ENCODE measurements at places on chromosomes 16 and 17.

DNA sequence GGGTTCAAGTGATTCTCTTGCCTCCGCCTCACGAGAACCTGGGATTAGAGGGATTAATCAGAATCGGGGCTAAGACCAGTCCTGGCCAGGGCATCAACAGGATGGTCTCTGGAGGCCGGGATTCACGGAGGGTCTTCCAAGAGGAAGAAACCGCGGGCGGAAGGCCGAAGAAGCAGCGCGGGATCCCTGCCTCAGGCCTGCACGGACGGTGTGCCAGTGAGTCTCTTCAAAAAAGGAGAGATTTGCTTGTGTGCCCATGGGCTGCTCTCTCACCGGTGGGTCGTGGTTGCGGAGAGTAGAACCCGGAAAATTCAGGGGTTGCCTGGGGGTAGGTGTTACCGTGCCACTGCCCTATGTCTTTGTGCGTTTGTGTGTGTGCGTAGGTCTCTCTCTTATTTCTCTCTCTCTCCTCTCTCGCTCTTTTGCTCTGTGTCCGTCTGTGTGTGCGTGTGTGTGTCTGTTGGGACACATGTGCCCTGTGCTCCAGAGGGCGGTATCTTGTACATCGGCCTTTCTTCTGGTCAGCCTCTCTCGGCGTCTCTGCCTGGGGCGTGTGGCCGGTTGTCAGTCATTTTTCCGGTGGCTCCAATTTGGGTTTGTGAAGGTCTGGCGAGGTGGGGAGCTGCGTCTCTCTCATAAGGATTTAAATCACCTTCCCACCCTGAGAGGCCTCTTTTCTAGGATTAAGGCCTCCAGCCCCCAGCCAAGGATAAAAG is 613.2 kb downstream of the KCNJ18 start:
- no peak for DNase-seq

GRCh38 chr17:1643999-1644492 is 1.5 kb downstream of the SCARF1 start:
- DNase-seq = no peak

GRCh38 chr16:88920618-88921590 is 54.4 kb upstream of the PABPN1L start:
- no peak for DNase-seq

DNA sequence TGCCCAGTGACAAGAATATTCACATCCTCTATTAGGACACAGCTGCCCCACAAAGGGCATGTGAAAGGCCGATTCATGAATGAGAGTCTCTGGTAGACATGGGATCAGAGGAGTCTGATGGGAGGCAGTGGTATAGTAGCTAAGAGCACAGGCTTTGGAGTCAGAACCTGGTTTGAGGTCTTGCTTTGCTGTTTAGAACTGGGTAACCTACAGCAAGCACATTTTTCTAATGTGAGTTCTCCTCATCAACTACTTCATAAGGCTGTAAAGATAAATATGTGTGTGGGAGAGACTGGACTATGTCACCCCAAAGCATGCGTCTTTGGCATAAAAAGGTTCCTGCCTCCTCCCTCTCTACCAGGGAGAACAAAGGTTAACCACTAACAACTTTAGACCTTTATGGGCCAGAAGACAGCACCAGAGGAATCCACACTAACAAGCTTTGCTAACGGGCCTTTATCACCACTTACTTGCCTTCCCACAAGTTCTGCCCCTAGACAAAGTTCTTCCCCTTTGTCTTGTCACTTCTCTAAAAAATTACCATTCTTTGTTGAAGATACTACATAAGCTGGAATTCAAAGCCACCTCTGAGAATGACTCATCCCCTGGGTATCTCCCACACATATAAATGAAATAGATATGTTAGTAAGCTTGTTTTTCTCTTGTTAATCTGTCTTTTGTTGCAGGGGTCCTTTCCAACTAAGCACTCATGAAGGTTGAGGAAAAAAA is 21.1 kb downstream of the CDR2 start:
- no peak for DNase-seq

- DNase-seq = no peak
Measured at GRCh38 chr17:74552037-74552436, 6.1 kb upstream of the CD300C start.

DNA sequence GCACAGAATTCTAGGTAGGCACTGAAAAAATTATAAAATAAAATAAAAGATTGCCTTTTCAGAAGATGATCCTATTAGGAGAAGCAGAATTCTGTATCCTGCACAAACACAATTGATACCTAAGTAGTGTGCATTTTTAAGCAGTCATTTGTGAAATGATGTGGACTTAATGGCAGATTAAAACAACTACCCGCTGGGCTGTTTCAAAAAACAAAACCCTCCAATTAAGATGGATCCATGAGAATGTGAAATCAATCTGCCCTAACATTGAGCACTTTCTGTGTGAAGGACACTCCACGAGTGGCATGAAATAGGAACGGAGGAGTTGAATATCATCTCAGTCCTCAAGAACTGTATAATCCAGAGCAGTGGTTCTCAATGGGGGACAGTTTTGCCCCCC is 1012.8 kb upstream of the EEF2KMT start:
- DNase-seq = no peak

DNA sequence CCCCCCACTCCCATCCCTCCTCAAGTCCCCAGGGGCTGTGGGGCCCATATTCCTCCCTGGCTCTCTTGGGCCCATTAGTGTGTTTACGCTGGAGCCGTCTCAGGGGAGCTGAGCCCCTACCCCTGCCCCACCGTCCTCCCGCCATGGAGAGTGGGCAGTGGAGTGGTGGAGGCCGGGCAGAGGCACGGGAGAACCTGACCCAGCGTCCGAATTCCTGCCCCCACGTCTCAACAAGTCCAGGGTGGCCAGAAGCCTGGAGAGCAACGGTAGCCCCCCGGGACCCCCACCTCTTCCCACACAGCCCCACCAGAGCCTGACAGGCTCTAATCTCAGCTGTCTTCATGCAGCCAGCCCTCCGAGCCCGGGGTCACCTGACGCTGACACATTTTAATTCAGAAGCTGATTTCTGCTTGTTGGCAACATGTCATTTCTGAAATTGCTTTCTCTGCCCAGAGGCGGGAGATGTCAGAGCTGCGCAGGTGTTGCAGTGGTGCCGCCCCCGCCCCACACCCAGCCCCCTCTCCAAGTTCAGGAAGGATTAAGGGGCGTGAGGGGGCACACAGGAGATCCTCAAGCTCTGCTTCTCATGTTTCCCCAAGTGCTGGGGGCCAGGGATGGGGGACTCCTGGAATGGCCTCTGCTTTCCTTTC is 32.6 kb downstream of the WNT9B start:
- DNase-seq = no peak

All from immature natural killer cell (primary cell).